ENCODE measurements at places on chromosomes 4 and X.
A peak's percentile ranks its signal among the peaks of the same experiment; 100 is the strongest.

- DNase-seq: no peak
These were observed 97.4 kb downstream of the SHOX start for GRCh38 chrX:727738-728621.

GRCh38 chr4:153426207-153426885 lies 39.8 kb upstream of the TMEM131L start:
- no peak for DNase-seq

- DNase-seq: peak; percentile 53
These were observed 71.2 kb downstream of the SUPT20HL2 start for GRCh38 chrX:24242649-24243175.

- DNase-seq: no peak
These were observed 58.3 kb upstream of the SMARCA5 start for GRCh38 chr4:143455211-143455610.

GRCh38 chrX:130799393-130799792 lies 103.6 kb downstream of the ENOX2 start:
- DNase-seq: no peak

- DNase-seq: no peak
These were observed 17.4 kb downstream of the ZFYVE28 start for GRCh38 chr4:2400841-2401609.

- no peak for DNase-seq
These were observed 76.2 kb downstream of the PRRG1 start for GRCh38 chrX:37425370-37425769.

DNA sequence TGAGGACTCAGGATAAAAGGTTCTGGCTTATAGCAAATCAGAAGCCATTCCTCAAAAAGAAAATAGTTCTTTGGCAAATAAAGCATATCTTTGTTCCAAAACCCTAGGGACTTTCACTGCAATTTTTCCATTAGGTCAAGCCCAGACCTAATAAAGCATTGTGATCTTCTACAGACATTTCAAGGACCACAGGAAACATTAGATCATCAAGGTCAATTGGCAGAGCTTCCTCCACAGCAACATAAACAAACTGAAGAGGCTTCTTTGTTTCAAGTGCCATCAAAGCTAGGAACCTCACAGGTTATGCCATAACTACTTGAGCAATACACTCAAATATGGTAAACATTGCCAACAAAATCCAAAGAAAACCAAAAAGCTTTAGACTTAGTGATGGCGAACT lies 144.9 kb downstream of the ANXA5 start:
- DNase-seq: no peak

GRCh38 chr4:119070301-119070700 lies 65.3 kb upstream of the MYOZ2 start:
- DNase-seq: no peak

GRCh38 chr4:139896091-139896604 lies 230.5 kb downstream of the MGST2 start:
- DNase-seq: no peak

- DNase-seq: no peak
These were observed 104.8 kb upstream of the KIT start for GRCh38 chr4:54553001-54553400.

- DNase-seq: no peak
These were observed 61.5 kb downstream of the SORCS2 start for GRCh38 chr4:7253837-7254236.

DNA sequence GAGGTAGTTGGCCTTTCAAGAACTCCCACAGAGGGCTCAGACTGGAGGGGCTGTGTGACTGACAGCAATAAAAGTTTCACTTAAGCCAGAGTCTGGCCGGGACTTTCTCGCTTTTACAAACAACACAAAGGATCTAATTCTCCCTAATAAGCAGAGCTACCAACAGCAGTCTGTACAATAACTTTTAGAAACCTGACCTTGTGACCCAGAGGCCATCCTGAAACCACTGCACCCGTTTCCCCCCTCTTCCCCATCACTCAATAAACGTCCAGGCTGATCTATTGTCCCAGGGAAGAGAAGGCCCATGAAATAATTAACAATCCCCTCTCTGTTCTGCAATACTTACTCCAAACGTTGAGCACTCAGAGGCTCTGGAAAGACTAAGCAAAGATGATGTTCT lies 442.4 kb downstream of the ZIC3 start:
- no peak for DNase-seq

DNA sequence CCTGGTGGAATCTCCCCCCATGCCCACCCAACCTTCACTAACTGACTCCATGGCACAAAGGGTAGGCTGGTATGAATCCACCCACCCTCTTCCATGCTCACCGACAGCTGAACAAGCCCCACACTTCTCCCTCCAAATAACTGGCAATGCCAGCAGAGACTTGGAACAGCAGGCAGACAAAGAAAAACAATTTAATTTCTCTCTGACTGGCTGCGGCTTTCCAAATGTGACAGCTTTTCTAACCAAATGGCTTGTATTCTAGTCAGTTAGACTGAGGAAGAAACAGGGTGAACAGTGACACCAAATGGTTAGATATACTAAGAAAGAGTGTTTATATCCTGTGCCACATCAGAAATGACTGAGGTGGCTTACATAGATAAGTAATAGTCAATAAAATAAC lies 199.3 kb upstream of the ADAMTS3 start:
- no peak for DNase-seq

DNA sequence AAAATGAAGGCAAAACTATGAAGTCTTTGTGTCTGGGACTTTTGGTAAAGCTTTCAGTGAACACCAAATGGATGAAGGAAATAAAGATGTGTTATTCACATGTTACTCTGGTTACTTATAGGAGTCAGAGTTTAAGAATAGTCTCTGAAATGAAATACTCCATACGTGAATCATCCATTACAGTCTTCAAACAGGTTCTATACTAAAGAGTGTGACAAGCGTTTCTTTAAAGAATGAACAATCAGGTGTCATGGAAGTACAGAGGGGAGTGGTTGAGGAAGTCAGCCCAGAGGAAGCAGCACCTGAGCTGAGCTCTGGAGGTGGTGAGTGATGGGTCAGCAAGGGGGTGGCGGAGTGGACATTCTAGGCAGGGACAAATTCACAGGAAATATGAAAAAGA lies 41.8 kb upstream of the SORBS2 start:
- no peak for DNase-seq

- DNase-seq: no peak
These were observed 80.2 kb downstream of the SYNPO2 start for GRCh38 chr4:118968813-118969212.

DNA sequence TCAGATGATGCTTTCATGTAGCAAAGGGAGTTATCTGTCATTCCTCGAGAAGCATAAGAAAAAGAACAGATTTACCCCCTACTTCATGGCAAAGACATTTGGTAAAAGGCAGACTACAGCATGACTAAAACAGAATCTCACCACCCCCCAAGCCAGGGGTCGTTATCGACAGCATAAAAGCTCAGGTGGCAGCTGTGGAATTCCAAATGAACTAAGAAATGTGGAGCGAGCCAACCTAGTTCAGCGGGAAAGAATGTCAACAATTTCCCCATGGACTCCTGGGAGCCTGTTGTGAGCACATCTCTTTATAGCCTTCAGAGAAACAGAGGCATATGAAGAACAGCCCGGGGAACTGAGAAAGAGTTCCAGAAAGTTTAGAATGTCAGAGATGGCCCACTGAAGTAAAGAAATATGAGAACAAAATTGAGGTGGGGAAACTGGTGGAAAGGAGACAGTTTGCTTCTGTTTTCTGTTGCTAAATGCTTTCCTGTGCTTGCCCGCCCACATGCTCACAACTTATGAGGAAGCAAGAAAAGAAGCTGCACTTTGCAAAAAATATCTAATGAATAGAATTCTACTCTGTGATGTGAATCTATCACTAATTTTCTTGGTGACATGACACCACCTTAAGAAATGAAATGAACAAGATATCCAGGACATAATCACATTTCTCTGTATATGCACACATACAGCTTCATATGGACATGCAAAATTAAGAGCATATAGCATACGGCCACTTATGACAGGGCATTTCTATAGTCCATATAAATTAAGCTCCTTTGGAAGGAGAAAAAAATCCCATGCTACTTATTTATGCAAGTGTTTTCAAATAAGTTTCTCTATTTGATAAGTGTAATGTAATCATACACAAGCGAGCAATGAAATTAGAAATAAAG lies 135.3 kb upstream of the MID1 start:
- no peak for DNase-seq

All from Right ventricle myocardium inferior (tissue), 1 donor.